ENCODE measurements at places on chromosomes 1 and 21.

GRCh38 chr21:15088488-15088887 lies 23.7 kb upstream of the NRIP1 start:
- DNase-seq, result no peak

DNA sequence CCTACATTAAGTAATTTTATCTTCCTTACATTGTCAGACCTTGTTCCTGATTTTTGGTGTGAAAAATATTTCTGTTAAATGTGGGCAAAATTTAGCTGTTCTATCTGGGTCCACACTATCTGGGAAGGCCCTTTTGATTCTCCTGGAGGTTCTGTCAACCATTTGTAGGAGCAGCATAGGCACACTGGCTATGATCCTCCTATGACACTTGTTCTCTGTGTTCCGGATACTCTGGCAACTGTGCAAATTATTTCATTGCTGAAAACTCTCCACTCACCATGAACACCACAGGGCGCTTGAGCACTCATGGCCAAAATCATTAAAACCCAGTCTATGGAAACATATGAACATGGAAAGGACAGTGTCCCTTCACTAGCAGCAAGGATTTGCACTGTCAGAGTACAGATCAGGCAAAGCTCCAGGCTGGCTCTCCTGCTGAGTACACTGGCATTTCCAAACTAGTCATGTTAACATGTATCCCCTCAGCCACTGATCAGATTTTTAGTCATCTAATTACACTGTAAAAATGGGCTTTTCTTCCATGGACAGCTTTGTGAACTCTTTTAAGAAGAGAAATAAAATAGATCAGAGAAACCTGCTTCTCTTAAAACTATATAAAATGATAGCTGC lies 43.9 kb upstream of the SGIP1 start:
- no peak for DNase-seq

GRCh38 chr1:179137617-179138255 lies 55.9 kb downstream of the TOR3A start:
- no peak for DNase-seq

DNA sequence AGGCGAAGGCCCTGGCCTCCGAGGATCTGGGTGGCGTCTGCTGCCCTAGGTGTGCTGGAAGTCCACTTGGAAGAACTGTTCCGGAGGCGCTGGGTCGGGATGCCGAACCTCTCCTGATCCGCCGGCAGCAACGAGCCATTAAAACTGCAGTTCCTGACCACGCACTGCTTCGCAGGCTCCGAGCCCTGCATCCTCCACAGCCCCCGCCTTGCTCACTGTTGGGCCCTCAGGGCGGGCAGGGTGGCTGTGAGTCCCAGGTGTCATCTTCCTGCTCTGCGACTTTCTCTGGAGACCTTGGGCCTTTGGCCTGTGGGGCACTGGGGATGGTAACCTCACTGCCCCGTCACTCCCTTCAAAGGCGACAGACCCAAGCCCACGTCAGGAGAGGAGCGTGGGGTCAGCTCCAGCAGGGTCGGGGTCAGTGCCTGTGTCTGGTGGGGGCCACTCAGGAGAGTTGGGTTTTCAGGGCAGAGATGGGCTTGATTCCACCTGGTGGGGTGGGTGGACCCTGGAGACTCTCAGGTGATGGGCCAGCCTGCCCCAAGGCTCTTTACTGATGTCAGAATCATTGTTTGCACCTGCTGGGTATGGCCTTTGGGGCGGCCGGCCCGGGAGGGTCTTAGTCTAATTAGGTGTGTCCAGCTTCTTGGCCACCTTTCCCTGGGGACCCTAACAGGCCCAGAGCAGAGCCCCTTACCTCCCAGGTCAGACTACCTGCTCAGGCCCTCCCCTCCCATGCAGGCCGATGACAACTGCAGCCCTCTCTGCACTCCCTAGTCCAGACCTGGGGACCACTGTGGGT lies 3.1 kb downstream of the PRXL2B start:
- DNase-seq, result no peak

DNA sequence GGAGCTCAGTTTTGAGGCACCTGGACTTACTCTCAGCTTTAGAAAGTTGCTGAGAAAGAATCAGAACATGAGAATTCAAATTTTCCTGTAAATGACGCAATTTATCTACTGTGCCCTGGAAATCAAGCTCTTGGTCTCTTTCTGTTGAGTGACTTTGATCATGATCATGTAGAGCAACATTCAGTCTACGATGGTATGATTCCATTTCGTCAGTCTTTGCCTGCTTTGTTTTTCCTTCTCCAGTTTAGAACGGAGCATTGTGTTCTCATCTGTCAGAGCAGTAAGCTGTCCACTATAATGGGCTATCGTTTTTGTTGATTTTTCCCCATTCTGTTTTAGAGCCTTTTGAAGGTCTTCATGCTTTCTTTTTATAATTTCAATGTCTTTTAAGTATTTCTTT lies 20.7 kb downstream of the SFT2D2 start:
- DNase-seq, result no peak

- no peak for DNase-seq
Observed at GRCh38 chr1:172148707-172149106, 271.8 kb upstream of the C1orf105 start.

- no peak for DNase-seq
Observed at GRCh38 chr1:18422076-18422777, 58.5 kb upstream of the KLHDC7A start.

DNA sequence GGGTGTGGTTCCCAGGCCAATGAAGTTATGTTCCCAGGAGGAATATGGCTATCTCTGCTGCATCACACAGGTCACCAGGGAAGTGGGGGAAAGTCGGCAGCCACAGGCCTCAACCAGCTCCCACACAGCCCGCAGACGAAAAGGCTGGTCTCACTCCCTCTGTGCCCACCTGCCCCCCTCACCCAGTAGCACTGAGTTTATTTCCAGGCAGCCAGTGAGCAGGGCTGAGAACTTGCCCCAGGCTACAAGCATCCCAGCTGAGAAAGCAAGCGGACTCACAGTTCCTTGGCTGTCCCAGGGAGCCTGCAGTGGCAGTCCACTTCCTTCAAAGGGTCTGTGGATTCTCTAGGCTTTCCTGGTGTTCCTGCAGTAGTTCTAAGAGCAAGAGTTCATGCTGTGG lies 68.9 kb downstream of the SLC5A9 start:
- no peak for DNase-seq

- DNase-seq, result peak; percentile 57
Observed at GRCh38 chr1:204763773-204764427, 78.4 kb upstream of the LRRN2 start.

DNA sequence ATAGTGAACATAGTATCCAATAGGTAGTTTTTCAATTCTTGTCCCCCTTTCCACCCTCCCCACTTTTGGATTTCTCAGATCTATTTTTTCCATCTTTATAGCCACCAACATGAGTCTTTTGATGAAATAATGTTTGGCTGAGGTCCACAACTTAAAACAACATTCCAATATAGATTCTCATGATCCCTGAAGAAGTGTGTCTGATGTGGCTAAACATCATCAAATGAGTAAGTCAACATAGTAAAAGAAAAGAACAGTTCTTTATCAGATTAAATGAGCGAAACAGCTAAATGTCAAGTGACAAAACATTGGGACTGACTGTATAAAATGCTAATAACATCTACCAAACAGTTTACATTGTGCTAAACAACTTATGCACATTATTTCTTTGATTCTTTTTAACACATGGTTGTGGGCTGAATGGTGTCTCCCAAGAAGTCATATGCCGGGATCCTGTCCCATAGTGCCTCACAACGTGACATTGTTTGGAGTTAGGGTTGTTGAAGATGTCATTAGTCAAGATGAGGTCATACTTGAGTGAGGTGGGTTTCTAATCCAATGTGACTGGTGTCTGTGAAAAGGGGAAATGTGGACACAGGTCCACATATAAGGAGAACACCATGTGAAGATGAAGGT lies 453.6 kb downstream of the LTN1 start:
- DNase-seq, result no peak

DNA sequence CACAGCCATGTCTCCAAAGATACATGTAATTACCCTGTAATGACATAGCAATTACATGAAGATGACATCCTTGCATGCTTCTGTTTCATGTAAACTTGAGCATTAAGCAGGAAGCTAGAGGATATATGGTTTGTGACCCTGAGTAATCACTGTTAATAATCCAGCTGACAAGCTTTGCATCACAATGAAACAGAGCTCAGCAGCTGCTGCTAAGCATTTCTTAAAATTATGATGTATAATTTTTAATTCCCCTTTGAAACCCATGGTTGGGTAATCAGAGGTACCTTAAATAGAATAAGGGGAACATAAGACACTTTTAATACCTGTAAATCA lies 293.5 kb downstream of the NTNG1 start:
- no peak for DNase-seq

DNA sequence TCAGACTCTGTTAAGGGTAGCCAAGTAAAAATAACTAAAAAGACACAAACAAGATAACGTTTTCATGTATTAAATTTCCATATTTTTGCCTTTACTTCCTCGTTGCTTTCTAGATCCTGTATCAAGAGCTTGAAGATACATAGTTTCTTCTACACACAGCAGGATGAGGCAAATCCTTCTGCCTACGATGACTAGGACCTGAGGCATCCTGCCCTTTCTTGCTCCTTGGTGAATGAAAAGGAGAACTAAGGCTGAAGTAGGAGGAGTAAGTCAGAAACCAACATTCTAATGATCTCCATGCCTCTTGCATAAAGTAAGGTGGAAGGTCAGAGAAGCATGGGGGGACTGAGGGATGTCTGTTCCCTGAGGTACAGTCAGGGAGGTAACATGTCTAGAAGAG lies 102.6 kb downstream of the GPATCH2 start:
- no peak for DNase-seq

DNA sequence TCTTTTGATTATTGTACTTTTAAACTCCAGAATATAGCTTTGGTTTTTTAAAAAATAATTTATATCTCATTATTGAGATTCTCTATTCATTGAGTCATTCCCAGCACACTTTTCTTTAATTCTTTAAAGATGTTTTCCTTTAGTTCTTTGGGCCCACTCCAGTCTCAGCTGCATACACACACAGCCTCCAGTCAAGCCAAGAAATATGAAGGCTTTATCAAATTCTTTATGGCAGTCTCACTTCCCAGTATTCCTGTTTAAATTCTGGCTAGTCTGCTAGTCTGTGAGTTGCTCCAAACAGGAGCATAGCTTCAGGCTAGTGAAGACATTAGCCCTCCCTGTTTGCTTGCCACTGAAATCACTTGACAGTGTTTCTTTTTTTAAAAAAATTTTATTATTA lies 61.2 kb downstream of the CRP start:
- no peak for DNase-seq

GRCh38 chr1:11678442-11678841 lies 2.5 kb downstream of the MAD2L2 start:
- no peak for DNase-seq

GRCh38 chr1:87816646-87817045 lies 488.0 kb downstream of the LMO4 start:
- DNase-seq, result no peak

- peak; percentile 14 for DNase-seq
Observed at GRCh38 chr21:34243562-34243961, 120.2 kb upstream of the KCNE2 start.

GRCh38 chr1:103441342-103441741 lies 84.2 kb upstream of the RNPC3 start:
- no peak for DNase-seq

- no peak for DNase-seq
Observed at GRCh38 chr1:34140011-34140676, 24.9 kb downstream of the CSMD2 start.

DNA sequence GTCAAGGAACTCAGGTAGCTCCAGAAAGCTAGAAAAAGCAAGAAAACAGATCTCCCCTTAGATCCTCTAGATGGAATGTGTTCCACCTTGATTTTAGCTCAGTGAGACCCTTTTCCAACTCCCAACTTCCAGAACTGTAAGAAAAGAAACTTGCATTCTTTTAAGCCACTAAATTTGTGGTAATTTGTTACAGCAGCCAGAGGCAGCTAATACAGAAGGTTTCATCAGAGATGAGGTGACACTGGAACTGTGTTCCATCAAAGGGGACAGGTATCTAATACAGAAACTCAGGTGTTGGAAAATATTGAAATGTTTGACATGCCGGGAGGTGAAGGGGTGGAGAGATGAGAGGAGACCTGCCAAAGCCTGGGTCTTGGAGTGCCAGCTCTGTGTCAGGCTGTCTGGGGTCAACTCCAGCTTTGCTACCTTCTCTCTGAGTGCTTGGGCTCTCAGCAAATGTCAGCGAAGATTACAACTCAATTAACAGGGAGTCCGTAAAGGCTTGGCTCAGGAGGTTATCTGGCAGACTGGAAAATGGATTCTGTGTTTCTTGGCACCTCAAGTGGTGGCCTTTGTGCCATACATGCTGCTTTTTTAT lies 71.3 kb downstream of the PLPP3 start:
- DNase-seq, result no peak

DNA sequence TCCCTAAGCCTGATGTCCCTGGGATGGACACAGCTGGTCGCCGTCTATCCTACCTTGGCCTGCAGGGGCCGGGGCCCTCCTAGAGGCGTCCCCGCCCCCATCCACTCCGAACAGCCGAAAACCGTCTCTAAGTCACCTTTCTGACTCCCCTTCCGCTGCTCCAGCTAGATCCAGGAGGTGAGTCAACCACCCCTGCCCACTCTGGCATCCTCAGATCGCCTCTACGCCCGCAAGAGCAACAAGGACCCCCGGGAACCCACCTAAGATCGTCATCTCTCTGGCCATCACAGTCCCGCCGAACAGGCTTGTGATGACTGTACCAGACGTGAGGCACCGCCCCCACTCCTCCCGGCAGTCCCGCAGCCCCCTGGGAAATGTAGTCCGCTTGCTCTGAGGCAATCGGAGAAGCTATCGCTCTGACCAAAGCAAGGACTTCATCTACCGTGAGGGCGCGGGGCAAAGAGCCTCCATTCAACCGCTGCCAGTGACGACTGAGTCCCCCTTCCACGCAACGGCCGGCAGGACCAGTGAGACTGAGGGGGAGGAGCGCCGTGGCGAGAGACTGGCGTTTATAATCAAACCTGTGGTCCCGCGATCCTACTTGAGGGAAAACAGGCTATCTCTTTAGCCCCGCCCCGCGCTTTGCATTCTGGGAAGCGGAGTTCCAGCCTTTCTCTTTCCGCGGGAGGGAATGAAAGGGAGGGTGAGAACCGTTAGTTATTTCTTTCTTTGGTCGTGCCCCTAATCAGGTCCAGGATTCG lies at the start of gene HSPA13:
Gene HSPA13 (minus strand): TSS at position 312 of the 761 bp plus-strand sequence. CDS start 27 bp downstream, at position 285.
- DNase-seq, result peak; percentile 100

GRCh38 chr1:115364780-115365155 lies 26.7 kb upstream of the NGF start:
- DNase-seq, result no peak

DNA sequence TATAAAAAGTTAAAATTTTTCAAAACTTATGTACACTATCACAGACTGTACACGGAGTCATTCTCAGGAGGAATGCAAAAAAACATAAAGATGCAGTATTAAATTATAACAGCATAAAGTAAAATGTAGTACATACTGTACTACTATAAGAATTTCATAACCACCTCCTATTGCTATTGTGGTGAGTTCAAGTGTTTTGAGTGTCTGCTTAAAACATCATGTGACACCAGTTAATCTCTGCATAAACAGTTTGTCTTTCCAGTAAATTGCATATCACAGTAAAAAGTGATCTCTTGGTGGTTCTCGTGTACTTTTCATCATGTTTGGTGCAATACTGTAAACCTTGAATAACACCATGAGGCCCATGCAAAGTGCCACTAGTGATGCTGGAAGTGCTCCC lies 45.2 kb downstream of the SDCCAG8 start:
- no peak for DNase-seq
